Naive thymus-derived CD8-positive, alpha-beta T cell (primary cell): ENCODE measurements at places on chromosomes 1 and 21.

DNA sequence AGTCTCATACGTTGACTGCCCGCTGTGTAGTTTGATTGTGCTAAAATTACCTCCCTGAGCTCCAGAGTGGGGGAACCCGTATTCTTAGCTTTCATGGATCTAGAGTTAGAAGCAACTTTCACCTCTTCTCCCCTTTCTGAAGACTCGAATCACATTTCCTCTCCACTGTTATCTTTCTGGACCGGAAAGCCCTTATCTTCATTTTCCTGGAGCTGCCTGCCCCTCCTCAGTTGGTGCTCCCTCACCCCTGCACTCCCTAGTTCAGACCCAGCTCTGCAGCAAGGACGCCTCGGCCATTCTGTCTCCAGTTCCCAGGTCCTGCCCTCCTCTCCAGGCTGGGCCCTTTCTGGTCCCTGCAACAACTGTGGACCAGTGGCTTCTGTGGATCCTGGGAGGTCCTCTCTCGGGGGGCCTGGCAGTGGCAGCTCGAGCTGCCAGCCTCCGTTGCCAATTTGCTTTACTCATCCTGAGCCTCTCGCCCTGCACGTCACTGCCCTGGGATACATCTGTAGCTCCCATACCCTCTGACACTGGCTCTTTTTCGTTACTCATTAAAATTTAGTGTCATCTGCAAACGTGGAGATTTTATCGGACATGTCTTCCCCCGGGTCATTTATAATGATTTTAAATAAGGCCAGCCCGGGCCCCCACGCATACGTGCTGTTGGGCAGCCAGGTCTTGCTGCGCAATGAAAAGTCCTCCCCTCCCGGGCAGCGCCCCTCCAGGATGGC lies 141.5 kb upstream of the VAMP3 start:
- H3K27me3 ChIP-seq, result peaks cover 48% of the 10 kb centered on the region
- no peaks in the 10 kb centered on the region for H3K4me1 ChIP-seq
- H3K36me3 ChIP-seq, result no peaks in the 10 kb centered on the region
- H3K4me3 ChIP-seq, result no peak overlapping the region

DNA sequence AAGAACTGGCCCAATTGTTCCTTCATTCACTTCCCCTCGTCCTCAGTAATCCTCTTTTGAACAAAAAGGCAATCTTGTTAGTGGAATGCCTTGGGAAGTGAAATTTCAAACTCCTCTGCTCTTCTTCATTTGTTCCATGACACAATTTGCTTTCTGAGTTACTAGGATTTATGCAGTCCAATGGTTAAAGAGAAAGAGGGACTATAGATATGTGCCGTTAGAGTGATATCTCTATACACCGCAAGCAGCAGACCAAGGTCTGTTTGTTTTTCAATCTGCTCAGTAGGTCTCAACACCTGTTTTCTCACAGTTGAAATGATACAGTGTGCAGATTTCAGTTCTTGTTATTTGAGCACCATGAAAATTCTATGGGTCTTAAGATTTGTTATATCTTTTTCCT lies 244.0 kb downstream of the DNM3 start:
- DNase-seq, result no peak
- H3K36me3 ChIP-seq, result peaks cover 3% of the 10 kb centered on the region
- H3K27me3 ChIP-seq, result peaks cover 5% of the 10 kb centered on the region
- H3K4me3 ChIP-seq, result no peak overlapping the region
- peaks cover 5% of the 10 kb centered on the region for H3K4me1 ChIP-seq
- no peak overlapping the region for H3K27ac ChIP-seq

DNA sequence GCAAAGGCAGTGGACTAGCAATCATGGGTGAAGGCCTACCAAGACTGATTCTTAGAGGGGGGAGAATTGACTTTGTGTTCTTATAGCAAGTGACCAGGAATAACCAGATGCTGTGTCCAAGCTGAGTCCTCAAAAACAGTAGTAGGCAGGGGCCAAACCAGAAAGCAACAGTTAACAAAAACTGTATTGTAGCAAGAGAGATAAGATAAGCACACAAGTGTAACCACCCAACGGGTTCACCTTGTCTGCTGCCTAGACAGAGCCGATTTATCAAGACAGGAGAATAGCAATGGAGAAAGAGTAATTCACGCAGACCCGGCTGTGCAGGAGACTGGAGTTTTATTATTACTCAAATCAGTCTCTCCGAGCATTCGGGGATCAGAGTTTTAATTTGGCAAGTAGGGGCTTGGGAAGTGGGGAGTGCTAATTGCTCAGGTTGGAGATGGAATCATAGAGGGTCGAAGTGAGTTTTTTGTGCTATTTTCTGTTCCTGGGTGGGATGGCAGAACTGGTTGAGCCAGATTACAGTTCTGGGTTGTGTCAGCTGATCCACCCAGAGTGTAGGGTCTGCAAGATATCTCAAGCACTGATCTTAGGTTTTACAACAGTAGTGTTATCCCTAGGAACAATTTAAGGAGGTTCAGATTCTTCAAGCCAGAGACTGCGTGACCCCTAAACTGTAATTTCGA lies 8.3 kb upstream of the CSRP1 start:
- H3K36me3 ChIP-seq, result peaks cover 12% of the 10 kb centered on the region
- DNase-seq, result no peak
- peaks cover 2% of the 10 kb centered on the region for H3K4me1 ChIP-seq

DNA sequence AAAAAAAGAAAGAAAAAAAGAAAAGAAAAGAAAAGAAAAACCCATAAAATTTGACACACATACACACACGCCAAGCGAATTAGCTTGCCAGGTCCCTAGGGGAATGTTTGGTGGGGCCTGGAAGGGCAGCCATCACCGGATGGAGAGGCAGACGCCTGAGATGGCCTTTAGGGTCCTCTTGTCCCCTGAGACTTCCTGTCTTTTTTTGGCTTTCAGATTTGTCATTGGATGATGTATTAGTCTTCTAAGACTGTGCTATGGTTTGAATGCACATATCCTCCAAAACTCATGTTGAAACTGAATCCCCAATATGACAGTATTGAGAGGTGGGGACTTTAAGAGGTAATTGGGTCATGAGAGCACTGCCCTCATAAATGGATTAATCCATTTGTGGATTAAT lies 211.8 kb downstream of the TOMM20 start:
- H3K27ac ChIP-seq, result no peak overlapping the region
- no peaks in the 10 kb centered on the region for H3K36me3 ChIP-seq
- H3K4me3 ChIP-seq, result no peak overlapping the region
- no peaks in the 10 kb centered on the region for H3K27me3 ChIP-seq

GRCh38 chr1:50476800-50477199 lies 53.6 kb upstream of the DMRTA2 start:
- peaks cover 48% of the 10 kb centered on the region for H3K36me3 ChIP-seq
- no peaks in the 10 kb centered on the region for H3K27me3 ChIP-seq
- H3K27ac ChIP-seq, result no peak overlapping the region
- H3K4me1 ChIP-seq, result no peaks in the 10 kb centered on the region
- DNase-seq, result no peak

DNA sequence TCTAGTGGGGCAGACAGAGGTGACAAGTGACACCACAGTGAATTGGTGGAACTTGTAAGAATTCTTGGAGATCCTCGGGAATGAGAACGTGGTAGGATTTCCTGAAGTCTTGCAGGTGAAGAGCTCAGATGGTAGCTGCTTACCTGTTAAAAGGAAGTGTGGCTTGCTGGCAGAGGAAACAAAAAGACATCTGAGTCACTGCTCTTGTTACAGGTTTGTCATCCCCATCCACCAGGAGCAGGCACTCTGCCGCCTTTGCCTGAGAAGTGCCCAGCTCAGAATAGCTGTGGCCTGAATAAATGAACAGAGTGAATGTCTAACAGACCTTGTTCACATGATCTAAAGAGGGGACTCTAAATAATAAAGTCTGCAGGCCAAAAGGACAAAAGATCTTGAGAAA lies 12.3 kb upstream of the ZSCAN20 start:
- no peaks in the 10 kb centered on the region for H3K36me3 ChIP-seq
- H3K4me3 ChIP-seq, result no peak overlapping the region
- H3K27me3 ChIP-seq, result peaks cover 6% of the 10 kb centered on the region
- H3K27ac ChIP-seq, result no peak overlapping the region

DNA sequence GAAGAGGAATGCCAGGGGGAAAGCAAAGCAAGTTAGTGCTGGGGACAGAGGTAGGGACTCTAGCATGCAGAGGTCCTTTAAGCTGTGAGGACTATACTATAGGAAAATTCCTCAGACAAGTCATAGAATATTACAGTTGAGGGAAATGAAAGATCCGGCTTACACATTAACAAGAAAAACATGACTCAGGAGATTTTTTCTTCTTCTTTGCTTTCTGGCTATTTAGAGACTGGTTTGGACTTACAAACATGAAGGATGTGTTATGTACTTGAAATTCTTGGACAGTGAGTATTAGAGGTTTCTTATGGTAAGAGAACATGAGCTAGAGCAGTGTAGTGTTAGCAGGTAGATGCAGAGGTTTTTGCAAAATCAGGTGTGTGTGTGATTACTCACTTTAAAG lies 24.9 kb downstream of the USP25 start:
- no peak for DNase-seq
- H3K4me1 ChIP-seq, result peaks cover 37% of the 10 kb centered on the region
- peaks cover 12% of the 10 kb centered on the region for H3K36me3 ChIP-seq
- no peak overlapping the region for H3K27ac ChIP-seq

- no peak overlapping the region for H3K27ac ChIP-seq
- no peak for DNase-seq
- no peak overlapping the region for H3K4me3 ChIP-seq
- no peaks in the 10 kb centered on the region for H3K27me3 ChIP-seq
- H3K4me1 ChIP-seq, result no peaks in the 10 kb centered on the region
Observed at GRCh38 chr1:50701706-50702317, 258.3 kb downstream of the FAF1 start.

DNA sequence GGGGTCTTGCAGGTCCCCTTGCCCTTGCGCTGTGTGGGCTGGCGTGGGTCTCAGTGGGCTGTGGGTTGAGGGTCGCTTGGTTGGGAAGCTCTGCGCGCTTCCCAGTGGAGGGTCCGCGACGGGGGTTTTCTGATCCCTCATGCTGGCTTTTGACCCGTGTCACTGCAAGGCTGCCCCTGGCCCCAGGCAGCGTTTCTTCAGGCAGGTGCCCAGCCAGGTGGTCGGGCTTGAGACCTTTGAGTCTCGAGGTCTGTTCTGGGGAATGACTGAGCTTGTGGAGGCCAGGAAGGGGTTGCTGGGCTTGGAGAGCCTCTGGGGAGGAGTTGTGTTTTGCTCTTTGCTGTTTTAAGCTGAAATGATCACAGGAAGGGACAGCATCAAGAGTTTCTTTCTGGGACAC lies 5.3 kb downstream of the SKI start:
- peak; percentile 5 for DNase-seq
- H3K36me3 ChIP-seq, result peaks cover 8% of the 10 kb centered on the region
- H3K27ac ChIP-seq, result peak overlapping the region; percentile 98
- peak overlapping the region; percentile 97 for H3K4me3 ChIP-seq

DNA sequence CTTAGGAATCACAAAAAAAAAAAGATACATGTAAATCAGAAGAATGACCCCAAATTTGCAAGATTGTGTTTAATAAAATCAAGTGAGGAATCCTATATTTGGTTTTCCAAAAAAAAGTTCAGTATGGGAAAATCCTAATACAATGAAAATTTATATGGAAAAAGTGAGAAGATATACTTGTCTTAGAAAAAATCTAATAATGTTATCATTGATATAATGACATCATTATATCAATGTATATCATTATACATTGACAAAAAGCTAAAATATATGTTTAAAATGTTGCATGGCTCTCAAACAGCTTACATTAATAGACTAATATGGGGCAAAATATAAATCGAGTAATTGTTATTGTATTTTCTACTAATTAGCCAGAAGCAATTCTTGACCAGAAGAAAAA lies 37.0 kb downstream of the DPYD start:
- H3K4me3 ChIP-seq, result no peak overlapping the region
- no peak overlapping the region for H3K27ac ChIP-seq
- H3K4me1 ChIP-seq, result peaks cover 26% of the 10 kb centered on the region
- DNase-seq, result no peak

- no peak overlapping the region for H3K27ac ChIP-seq
- no peak for DNase-seq
- peaks cover 9% of the 10 kb centered on the region for H3K4me1 ChIP-seq
- peaks cover 22% of the 10 kb centered on the region for H3K36me3 ChIP-seq
- H3K4me3 ChIP-seq, result no peak overlapping the region
Observed at GRCh38 chr1:5935026-5935425, 57.2 kb downstream of the NPHP4 start.

DNA sequence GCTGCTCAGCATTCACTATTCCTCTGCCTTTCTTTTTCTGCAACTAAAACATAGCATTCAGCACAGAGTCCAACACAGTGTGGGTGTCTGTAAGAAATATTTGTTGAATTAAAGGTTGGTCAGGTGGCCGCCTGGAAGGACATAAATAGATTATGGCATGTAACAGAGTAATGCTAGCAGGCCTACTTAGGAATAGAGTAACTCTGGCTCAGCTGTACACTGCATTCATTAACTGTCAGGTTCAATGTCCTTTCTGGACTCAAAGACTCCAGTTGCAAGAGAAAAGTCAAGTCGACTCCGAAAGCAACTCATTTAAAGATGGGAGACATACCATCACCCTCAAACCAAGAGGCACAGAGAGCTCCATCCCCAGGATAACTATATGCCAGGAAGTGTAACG lies 116.0 kb downstream of the LMX1A start:
- no peak for DNase-seq
- no peak overlapping the region for H3K27ac ChIP-seq
- H3K4me1 ChIP-seq, result peaks cover 3% of the 10 kb centered on the region
- H3K36me3 ChIP-seq, result no peaks in the 10 kb centered on the region
- no peak overlapping the region for H3K4me3 ChIP-seq

- peak within 1 kb of the TSS; percentile 99 for H3K27ac ChIP-seq
- H3K27me3 ChIP-seq, result no peaks in the 10 kb centered on the region
- H3K4me1 ChIP-seq, result peaks cover 37% of the 10 kb centered on the region
- H3K36me3 ChIP-seq, result no peaks in the 10 kb centered on the region
Observed at GRCh38 chr1:53238197-53239155, at the start of gene MAGOH. Gene MAGOH (minus strand): TSS chr1:53238518. CDS start chr1:53238448, 70 bp downstream.

DNA sequence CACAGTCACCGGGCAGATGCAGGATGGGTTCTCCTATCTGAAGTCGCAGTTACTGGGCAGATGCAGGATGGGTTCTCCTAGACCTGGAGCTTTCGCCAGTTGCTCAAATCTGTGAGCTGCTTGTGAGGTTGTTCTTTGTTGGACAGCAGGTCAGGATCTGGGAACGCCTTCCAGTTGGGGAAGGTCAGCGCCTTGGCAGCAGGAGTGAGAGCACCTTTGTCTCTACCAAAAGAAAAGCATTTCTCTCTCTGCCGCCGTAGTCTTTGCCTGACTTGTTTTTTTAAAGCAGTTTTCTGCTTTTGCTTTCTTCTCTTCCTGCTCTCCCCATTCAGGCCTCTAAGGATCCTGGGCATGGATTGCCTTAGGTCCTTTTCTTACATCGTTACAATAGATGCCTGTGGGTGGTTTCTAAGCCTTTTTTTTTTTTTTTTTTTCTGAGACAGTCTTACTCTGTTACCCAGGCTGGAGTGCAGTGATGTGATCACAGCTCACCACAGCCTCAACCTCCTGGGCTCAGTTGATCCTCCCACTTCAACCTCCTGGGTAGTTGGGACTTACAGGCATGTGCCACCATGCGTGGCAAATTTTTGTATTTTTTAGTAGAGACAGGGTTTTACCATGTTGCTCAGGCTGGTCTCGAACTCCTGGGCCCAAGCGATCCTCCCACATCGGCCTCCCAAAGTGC lies 15.7 kb downstream of the PEX14 start:
- no peak for DNase-seq
- H3K4me1 ChIP-seq, result peaks cover 12% of the 10 kb centered on the region
- no peaks in the 10 kb centered on the region for H3K36me3 ChIP-seq
- no peak overlapping the region for H3K4me3 ChIP-seq
- no peak overlapping the region for H3K27ac ChIP-seq
